ENCODE measurements at places on chromosomes 7 and 10.
A peak's percentile ranks its signal among the peaks of the same experiment; 100 is the strongest.

DNA sequence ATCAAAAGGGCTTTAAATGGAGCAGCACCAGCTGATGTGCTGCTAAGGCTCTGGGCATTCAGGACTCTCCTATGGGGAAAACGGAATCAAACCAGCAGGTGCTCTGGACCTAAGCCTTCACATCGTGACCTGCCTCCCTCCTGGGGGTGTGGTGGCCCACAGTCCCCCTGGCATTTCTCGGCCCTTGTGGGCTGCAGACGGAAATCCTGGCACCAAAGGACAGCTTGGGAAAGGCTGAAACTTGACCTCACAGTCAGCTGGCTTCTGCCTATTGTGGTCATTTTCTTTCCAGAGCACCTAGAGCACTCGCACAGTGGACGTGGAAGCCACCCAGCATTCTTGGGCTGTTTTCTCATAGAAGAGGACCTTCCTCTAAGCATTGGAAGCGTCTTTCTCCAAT lies 74.8 kb downstream of the TPST1 start:
- no peak for DNase-seq

DNA sequence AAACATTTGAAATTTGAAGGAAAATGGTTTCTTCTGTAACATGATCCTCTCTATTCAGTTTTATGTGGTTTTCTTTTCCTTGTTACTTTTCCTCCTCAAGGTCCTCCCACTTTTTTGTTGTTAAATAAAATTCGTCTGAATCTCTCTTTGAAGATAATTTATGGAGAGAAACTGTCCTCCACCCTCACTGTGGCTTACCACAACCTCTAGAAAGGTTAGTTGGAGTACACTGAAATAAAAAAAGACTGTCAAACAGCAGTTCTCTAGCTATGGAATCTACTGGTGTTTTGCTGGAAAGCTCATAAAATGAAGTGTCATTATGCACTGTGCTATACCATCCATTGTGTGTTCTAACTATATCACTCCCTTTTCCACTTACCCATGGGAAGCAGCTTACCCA lies 189.4 kb downstream of the HDAC9 start:
- no peak for DNase-seq

DNA sequence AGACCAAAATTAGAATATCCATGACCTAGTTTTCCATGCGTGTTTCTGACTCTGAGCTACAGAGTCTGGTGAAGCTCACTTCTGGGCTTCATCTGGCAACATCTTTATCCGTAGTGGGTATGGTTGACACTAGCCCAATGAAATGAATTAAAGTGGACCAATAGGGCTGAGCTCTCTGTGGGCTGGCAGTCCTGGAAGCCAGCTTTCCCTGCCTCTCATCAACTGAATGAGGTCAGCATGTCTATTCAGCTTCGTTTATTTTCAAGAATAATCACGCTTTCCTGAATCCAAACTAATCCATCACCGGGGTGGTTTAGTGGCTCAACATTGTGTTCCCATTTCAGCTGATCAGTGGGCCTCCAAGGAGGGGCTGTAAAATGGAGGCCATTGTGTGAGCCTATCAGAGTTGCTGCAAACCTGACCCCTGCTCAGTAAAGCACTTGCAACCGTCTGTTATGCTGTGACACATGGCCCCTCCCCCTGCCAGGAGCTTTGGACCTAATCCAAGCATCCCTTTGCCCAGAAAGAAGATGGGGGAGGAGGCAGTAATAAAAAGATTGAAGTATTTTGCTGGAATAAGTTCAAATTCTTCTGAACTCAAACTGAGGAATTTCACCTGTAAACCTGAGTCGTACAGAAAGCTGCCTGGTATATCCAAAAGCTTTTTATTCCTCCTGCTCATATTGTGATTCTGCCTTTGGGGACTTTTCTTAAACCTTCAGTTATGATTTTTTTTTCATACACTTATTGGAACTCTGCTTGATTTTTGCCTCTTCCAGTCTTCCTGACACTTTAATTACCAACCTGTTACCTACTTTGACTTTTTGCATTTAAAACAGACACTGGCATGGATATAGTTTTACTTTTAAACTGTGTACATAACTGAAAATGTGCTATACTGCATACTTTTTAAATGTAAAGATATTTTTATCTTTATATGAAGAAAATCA lies 35.5 kb downstream of the CAV1 start:
- no peak for DNase-seq

GRCh38 chr7:24540956-24541355 lies 32.3 kb upstream of the PALS2 start:
- no peak for DNase-seq

DNA sequence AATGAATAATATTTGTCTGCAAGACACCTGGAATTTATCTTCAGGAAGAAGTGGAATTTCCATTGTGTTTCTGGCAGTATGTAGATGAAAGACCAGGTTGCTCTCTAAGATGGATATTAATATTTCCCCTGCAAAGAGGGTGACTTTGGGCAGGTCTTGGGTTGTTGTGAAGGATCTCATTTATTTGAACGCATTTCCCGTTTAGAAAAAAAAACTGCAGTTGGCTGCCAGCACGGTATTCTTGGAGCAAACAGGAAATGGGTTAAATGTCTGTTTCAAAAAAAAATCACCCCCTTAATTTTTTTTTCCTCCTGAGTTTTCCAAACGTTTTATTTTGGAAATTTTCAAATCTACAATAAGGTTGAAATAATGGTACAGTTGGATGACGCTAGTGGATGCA lies 11.5 kb downstream of the EIF4H start:
- DNase-seq = no peak

GRCh38 chr7:38385682-38386081 lies 112.2 kb upstream of the TARP start:
- no peak for DNase-seq

DNA sequence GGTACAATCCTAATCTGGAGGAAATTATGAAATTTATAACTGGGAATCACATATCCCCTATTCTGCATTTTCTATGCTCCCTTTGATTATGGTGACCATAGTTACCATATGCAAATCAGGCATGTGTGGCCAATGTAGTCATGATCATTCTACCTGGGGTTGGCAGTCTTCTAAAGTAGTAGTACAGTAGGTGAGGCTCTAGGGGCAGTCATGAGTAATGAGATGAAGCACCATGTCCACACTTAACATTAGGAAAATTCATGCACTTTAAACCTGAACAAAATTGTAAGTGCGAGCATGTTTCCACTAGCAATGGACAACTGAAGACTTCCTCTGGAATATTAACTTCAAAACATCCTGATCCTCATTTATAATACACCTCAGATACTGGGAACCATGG lies 545.9 kb downstream of the SUGCT start:
- DNase-seq = peak; percentile 14

DNA sequence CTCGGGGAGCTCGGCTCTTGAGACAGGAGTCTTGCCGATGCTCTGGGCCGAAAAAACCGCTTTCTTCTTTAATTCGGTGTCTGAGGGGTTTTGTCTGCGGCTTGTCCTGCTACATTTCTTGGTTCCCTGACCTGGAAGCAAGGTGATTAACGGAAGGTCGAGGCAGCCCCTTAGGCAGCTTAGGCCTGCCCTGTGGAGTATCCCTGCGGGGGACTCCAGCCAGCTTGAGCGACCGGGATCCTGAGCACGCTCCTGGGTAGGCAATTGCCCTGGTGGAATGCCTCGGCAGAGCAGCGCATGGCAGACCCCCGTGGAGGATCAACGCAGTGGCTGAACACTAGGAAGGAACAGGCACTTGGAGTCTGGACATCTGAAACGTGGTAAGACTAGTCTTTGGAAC lies 30.5 kb upstream of the GHITM start:
- DNase-seq = no peak

DNA sequence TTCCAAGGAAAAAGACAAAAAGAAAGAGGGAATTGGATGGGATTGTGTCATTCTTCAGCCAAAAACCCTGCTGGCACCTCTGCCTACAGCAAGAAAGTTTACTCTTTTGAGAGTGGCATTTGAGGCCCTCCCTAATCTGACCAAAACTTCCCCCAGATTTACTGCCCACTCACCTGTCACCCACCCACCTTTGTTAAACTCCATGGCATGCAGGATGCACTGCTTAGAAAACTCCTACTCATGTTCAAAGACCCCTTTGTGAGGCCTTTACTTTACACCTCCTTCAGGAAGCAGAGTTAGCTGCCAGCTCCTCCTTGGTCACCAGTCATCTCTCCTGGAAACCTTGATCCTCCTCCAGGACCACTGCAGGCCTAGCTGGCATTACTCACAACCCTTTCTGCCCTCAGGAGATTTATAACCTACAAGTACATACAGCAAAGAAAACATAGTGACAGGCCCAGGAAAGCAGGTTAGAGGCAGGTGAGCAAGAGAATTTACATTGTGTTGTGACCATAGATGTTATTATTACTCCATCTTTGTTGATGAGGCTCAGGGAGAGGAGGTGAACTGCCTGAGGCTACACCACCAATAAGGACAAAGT lies 10.3 kb upstream of the PLAC9 start:
- DNase-seq = no peak

DNA sequence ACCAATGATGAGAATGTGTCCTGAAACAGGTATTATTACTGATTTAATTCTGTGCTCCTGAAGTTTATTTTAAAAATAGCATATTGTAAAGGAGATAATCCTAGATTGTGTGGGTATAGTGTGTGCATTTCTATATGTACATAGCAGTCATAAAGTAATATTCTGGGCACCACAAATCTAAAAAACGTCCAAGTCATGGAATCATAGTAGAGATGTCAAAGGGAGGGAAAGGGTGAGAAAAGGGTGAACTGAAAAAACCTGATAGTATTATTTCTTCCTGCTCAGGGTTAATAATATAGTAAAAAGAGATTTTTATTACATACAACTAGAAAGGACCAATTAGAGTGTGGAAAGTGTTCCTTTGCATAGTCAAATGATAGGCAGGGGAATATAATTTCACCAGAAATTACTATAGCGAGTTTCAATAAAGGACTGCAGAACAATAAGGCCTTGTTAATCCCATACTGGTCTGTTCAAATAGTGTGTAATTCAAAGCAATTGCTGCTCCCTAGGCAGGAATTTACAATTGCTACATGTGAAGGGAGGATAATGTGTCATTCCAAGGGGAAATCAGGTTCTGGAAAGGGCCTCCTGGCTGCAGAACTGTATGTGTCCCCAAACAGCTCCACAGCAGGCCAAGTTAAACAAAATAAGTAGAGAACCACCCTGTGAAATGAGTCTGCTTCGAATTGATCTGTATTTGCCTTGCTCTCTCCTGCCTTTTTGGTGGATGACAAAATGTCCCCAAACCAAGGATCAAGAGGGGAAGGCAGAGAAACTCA lies 42.5 kb upstream of the KMT2E start:
- no peak for DNase-seq

DNA sequence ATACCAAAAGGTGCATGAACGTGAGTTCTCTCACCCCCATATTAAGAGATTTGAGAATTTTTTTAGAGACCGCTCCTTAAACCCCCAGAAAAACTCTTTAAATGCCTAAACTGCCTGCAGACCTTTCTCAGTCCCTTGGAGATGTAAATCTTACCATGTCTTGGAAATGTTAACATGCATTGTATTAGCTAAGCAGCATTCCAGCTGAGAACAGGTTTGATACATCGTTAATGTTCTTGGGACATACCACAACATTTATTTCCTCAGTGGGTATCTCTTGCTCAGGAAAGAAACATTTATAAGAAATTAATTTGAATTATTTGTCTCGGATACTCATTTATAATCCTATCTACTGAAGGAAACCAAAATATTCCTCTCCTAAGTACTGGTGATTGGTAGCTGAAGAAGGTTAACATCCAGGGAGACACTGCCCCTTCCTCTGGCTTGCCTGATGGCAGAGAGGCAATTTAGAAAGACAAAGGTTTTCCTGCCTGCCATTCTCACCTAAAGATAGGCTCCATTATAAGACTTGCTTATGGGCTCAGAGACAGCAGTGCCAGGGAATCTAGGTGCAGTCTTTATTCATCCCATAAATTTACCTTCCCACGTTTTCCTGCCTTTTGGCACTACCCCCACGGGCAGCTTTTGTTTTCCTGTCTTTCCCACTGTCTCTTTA lies 141.2 kb downstream of the COBL start:
- no peak for DNase-seq

DNA sequence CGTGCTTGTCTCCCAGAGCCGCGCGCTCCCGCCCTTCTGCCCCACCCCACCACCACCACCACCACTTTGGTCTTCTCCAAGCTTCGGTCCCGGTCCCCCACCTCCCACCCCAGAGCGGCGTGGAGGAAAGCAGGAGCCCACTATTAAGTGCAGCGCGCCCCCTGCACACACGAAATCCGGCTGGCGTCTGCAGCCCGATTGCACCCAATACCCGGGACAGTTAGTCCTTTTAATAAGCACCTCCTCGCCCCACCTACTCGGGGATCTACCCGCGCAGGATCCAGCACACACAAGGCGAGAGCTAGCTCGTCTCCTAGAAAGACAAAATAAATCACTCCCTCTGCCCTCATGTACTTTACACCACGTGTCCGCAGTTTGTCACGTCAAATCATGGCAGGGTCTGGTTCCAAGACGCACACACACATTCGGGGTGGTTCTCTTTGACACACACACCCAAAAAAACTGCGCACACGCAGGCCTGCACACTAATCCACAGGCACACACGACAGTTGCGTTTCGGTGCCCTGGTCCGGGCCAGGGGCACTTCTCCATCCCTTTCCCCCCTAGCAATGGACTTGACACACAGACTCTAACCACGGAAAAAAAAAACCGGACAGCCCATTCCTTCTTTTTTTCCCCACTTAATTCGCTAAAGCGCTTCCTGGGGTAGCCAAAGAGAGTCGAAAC lies 1.6 kb downstream of the SFMBT2 start:
- peak; percentile 64 for DNase-seq

DNA sequence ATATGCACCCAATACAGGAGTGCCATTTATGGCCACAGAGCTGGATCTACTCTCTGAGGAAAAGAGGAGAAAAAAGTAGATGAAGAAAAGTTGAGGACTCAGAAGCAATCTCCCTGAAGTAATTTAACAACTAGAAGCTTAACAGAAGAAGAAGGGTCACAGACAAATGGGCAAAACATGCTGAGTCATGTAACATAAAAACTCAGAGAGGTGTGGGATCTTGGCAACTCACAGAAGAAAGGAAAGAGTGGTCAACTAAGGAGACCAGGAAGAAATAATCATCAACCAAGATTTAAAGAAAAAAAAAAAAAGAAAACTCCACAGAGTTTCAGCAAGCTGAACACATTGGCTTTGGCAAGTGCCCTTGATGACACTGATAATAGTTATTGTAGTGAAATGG lies 51.8 kb upstream of the BET1 start:
- no peak for DNase-seq

DNA sequence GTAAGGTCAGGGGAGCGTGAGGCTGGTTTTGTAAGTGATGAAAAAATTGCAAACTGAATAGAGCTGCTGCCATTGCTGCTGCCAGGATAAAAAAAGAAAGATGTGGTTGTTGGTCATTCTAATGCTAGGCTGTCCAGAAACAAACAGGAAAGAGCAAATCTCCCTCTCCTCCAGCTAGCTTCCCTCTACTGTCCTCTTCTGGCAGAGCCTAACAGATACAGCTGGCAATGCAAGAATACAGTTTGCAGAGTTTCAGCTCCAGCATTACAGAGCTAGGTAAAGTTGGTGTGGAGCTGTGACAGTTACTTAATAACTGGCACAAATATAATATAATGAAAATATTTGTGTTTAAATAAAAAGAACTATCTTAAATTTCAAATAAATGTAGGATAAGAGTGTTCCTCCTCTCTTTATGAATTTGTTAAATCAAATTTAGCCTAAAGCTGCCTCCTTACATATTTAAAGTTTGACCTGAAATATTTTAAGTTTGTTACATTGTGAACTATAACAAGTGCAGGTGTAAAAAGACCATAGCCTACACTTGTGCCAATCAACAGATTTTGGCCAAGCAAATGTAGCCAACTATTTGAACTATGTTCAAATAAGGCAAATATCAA lies 407.7 kb downstream of the SH2D4B start:
- DNase-seq = peak; percentile 3

Data from KBM-7 (cell line).